ENCODE measurements at places on chromosomes 5 and 9.

- DNase-seq = no peak
Observed at GRCh38 chr5:140166911-140167310, 8.1 kb upstream of the CYSTM1 start.

GRCh38 chr9:112970939-112971338 is 41.1 kb downstream of the ZNF883 start:
- no peak for DNase-seq

DNA sequence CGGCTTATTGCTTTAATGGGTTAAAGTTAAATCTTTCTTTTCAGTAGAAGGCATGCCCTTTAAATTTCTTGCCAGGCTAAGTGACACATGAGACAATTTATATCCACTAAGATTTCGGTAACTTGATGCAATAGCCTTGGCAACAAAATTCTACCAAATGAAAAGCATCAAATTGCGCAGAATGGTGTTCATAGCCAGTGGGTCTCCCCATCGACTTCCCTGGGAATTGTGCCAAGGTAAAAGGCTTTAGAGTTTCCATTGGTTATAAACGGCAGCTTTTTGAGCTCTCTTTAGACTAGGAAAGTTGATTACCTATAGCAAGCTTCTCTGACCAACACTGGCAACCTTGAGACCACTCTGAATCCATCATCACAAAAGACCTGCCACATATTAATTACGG is 358.4 kb downstream of the ARRDC3 start:
- no peak for DNase-seq

- no peak for DNase-seq
Observed at GRCh38 chr9:8365029-8365428, 565.5 kb upstream of the DMAC1 start.

GRCh38 chr5:79488775-79489174 is 25.2 kb downstream of the HOMER1 start:
- DNase-seq = no peak

GRCh38 chr5:149839761-149840160 is 104.8 kb downstream of the PDE6A start:
- no peak for DNase-seq

- no peak for DNase-seq
Observed at GRCh38 chr5:125275725-125276090, 529.3 kb upstream of the ZNF608 start.
